T-cell (primary cell): ENCODE measurements at places on chromosomes 2 and 18. TPM values are rescaled to one million over a fixed set of nuclear protein-coding genes. Genes with fewer than 3 reads are reported as not detected.

DNA sequence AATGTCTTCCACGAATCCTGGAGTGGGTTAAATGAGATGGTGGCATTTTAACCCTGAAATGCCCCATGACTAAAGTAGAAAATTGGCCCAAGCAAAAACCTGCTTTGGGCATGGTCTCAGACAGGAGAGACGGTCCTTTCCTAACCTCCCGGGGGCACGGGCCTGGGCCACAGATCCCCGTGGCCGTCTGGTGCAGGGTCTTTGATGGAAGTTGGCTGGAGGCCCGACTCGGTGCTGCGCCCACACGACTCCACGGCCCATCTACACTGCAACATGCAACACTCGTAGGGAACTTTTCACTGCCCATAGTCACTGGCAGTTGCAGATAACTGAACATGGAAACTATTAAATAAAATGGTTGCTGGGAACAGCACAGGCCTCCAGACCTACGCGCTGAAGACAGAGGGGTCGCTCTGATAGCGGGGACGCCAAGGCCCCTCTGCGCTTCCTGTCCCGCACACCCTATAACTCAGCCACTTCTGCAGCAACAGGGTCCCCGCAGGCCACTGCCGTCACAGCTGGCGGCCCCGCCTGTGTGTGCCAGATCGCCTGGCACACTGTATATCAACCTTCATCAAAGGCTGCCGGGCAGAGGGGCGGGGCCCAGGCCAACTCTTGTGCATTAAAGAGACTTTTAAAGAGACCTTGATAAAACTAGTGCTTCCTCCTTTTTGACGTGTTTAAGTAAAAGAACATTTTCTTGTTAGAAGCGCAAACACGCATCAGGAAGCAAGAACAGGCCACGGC lies 214.1 kb downstream of the TWIST2 start:
- no peak for DNase-seq

- no peak for DNase-seq
These were observed 59.4 kb downstream of the KCNG2 start for GRCh38 chr18:79857082-79857671.

GRCh38 chr2:118654945-118655344 lies 192.5 kb downstream of the EN1 start:
- no peak for DNase-seq

DNA sequence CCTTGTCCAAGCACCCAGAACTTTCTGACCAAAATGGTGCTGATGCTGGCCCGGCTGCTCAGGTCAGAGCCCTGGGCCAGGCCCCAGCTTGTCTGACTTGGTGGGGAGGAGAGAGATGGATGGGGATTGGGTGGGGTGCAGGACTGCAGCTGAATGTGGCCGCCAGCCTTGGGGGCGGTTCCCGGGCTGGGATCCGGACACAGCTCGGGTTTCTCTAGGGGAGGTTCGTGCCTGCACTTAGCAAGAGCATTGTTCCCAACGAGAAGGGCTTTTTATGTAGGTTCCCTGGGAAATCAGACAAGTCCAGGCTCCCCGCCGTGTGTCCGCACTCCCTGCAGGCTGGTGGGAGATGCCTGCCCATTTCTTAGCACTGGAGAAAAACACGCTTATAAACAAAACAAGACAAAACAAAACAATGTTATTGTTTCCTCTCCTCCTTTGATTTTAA lies 50.5 kb upstream of the HS6ST1 start:
- DNase-seq, result no peak

- DNase-seq, result no peak
These were observed 187.2 kb upstream of the FANCL start for GRCh38 chr2:58428096-58429013.

- no peak for DNase-seq
These were observed 925.5 kb downstream of the SLC4A3 start for GRCh38 chr2:220552790-220553535.

- no peak for DNase-seq
These were observed 111.1 kb downstream of the COL4A4 start for GRCh38 chr2:227052879-227053278.

UBE2E3 gene
- 21.3 TPM for total RNA-seq

ELOA2 gene
- not detected for total RNA-seq

LIPG gene
- total RNA-seq, result 0.26 TPM

ERFE gene
- not detected for total RNA-seq

SCYGR3 gene
- total RNA-seq, result not detected
